ENCODE measurements at places on chromosomes 2 and 18.

GRCh38 chr2:28621172-28622100 lies 125.6 kb downstream of the PLB1 start:
- DNase-seq, result peak; percentile 60

- no peak for DNase-seq
Observed at GRCh38 chr2:197236159-197236558, 74.4 kb downstream of the ANKRD44 start.

DNA sequence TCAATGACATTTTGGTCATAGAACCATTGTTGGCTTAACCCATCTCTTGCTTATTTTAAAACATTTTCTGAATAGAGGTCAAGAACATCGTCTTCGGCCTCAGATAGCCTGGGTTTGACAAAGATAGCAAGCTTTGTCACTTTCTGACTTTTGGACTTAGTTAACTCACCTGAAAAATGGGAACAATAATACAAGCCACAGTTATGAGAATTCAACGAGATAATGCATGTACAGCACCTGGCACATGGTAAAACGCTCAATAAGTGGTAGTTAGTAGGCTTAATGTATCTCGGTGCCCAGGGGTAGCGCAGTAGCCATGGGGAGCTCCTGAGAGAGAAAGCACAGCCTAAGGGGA lies 446 bp upstream of the COPS7B start:
- DNase-seq, result no peak

GRCh38 chr2:85230679-85231467 lies 96.9 kb downstream of the TGOLN2 start:
- no peak for DNase-seq

DNA sequence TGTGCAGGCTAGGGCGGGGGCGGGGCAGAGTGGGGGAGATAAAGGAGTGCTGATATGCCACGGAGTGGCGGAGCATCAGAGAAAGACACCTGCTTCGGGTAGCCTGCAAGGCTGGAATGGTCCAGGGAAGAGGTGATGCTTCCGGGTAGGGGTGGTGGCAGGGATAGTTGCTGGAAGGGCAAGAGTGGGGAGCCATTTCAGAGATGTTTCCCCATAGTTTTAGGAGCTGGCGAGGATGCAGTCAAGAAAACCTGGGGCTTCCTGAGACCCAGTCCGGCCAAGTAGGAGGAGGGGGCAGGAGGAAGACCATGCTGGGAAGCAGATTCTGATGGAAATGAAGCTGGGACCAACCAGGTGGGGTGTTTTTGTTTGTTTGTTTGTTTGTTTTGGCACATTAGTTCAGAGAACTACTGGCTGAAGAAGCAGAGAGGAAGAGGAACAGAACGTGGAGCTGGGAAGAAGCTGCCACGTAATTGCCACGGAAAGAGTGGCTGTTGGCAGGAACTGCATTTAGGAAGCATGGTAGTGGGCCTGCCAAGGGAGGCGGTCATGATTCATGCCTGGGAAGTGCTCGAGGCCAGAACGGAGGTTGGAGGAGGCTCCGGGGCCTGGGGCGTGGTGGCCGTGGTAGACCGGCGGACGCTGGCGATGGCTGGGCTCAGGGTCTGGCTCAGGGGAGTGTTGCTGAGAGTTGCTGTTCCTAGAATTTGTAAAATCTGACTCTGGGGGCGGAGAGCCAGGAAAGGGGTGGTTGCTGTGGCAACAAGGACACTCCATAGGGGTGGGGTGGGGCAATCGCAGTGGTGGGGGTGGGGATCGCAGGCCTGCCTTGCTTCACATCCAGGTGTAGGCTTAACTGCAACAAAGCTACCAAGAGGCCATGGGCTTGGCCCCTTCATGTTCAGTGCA lies 8.6 kb upstream of the INPP5D start:
- no peak for DNase-seq

DNA sequence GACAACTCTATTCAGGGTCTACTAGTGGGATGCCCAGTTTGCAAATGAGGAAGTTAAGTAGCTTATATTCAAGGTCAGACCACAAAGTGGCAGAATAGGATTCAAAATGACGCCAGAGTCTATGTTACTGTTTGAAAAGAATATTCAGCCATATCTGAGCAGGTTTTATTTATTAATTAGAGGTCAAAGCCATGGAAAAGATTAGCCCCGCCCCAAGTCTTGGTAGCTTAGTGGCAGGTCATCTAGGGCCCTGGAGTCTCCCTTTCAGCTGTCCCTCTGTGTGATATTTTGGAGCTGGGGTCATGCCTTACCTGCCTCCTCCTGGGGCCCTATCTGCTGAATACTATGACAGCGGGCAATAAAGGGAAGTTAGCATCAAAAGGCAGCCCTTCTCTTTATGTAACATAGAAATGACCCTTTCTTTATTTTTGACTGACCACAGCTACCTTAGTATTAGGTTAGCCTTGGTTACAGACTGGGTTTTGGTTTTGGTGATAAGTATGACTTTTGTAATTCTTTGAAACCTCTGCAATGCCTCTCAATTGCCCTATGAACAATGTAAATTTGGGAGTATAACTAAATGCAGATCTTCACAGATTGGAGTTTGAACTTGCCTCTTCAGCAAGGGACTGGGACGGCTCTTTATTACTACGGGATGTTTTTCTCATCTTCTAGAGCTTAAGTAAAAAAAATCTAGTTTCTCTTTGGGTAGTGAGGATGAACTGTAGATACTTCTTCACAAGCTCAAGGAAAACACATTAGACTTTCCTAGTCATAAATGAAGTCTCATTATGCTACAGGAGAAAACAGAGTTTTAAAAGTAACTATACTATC lies 153.0 kb upstream of the ITGA4 start:
- no peak for DNase-seq
